GM06990 (cell line): ENCODE measurements at places on chromosomes 5 and 9.
A peak's percentile ranks its signal among the peaks of the same experiment; 100 is the strongest.

- no peak for DNase-seq
Measured at GRCh38 chr5:78339617-78340436, 20.6 kb upstream of the SCAMP1 start.

DNA sequence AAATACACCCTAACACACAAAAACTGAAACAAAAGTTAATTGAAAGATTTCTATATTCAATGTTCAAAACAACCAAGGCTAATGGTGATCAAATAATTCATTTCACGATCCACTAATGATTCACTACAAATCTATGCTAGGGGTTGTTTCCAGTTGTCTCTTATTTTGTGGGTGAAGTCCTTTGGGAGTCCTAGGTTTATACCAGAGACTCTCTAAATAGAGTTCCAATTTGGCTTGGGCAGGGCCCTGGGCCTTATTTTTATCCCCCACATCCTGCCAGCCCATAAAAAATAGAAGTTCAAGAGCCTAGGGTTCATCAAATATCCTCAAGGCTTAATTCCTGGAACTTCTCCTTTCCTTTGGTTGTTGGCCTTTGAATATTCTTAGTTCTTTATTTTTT lies 26.1 kb downstream of the SREK1IP1 start:
- DNase-seq = no peak

DNA sequence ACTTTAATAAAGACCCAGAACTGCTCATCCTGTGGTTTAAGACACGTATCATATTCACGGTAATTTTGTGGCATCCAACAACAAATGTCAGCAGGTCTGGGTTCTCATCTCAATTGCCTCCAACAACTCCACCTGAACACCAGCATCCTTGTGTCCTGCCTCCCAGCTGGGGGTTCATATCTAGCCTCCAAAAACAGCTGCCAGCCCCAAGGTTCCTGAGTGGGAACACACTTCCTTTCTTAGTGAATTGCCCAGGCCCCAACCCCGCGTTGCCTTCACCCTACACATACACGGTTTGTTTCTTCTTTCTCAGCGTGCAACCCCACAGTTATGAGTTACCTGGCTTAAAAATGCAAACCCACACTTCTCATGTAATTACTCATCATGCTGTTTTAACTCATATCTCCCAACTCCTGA lies 77.9 kb downstream of the SEMA4D start:
- no peak for DNase-seq

DNA sequence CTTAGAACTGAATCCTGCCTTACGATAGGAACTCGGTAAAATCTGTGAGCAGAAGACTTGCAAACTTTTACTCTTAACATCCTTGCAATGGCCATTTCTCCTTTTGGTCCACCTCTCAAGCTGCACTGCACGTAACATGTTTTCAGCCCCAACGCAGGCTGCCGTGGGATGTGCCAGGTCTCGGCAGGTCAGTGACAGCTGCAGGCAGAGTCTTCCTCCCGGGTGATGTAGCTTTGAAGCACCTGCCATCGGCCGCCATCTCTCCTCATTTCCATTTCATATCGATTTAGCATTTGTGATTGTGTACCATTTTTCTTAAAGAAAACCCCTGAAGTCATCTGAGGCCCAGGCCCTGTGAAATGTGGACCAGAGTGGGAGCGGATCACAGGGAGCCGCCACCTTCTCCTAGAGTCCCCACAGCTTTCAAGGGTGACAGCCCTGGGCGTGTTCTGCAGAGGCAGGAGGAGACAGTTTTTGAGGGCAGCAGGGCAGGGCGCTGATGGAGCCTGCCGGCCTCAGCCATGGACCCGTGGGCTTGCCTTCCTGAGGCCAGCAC lies 25.8 kb upstream of the LPCAT1 start:
- DNase-seq = no peak

DNA sequence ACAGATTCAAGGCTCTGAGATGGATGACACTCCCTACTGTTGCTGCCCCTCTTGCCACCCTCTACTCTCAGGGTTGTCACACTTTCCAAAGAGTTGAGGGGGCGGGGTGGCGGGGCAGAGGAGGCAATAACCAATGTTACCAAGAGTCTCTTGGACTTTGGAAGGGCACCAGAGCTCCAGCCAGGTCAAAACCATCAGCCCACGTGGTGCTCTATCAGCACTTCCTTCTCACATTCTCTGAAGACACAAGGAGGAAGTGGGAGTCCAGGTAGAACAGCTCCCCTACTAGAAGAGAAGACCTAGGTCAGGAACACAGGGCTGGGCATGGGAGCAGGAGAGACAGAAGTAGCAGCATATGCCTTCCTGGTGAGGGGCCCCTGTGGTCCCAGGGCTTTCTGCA lies 33.0 kb upstream of the PIK3R1 start:
- peak; percentile 6 for DNase-seq

DNA sequence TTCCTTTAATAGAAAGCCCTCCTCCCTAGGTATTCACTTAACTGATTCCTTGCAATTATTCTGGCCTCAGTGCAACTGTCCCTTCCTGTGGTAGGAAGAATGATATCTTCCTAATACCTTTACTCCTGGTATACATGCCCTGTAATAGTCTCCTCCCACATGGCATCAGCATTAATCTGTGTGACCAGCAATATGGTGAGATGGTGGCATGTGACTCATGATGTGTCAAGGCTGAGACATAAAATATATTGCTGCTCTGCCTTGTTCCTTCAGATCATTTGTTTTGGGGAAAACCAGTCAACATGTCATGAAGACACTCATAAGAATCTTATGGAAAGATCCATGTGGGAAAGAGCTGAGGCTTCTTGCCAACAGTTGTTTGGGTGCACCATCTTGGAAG lies 149.1 kb upstream of the TRPM3 start:
- no peak for DNase-seq

- DNase-seq = no peak
Measured at GRCh38 chr9:18771011-18771410, 262.0 kb downstream of the SAXO1 start.

- DNase-seq = no peak
Measured at GRCh38 chr9:77943057-77943456, 88.6 kb downstream of the GNAQ start.

- DNase-seq = no peak
Measured at GRCh38 chr5:174317256-174317894, 271.9 kb downstream of the NSG2 start.

- no peak for DNase-seq
Measured at GRCh38 chr5:145350513-145350912, 484.6 kb downstream of the PRELID2 start.
